ENCODE measurements at places on chromosomes 1 and 21. TPM values are rescaled to one million over a fixed set of nuclear protein-coding genes. Genes with fewer than 3 reads are reported as not detected.

The KCNJ9 gene
- not detected for total RNA-seq

The EDARADD gene
- 1.5 TPM for total RNA-seq

The SLC5A9 gene
- not detected for total RNA-seq

The FCER1G gene
- total RNA-seq = 2.0 TPM

The ADORA3 gene
- not detected for total RNA-seq

The TFAP2E gene
- 3.0 TPM for total RNA-seq

The PTAFR gene
- 0.47 TPM for total RNA-seq

The CHRM3 gene
- total RNA-seq = not detected

The S100A12 gene
- total RNA-seq = 5.5 TPM

The AIM2 gene
- total RNA-seq = 0.36 TPM

The PDE9A gene
- total RNA-seq = 13.2 TPM

The CELSR2 gene
- total RNA-seq = 3.6 TPM

The AMY2B gene
- total RNA-seq = 30.9 TPM

The CD1D gene
- total RNA-seq = 0.11 TPM

The AGT gene
- not detected for total RNA-seq

The ITLN2 gene
- not detected for total RNA-seq

The IL19 gene
- total RNA-seq = not detected

The SLC9C2 gene
- total RNA-seq = not detected

The CASQ1 gene
- not detected for total RNA-seq

The OR2AK2 gene
- 0.70 TPM for total RNA-seq

The HLX gene
- total RNA-seq = 0.39 TPM
